ENCODE measurements at places on chromosomes 5 and 9.

GRCh38 chr9:117305454-117305853 lies 109.4 kb downstream of the ASTN2 start:
- no peak for DNase-seq

DNA sequence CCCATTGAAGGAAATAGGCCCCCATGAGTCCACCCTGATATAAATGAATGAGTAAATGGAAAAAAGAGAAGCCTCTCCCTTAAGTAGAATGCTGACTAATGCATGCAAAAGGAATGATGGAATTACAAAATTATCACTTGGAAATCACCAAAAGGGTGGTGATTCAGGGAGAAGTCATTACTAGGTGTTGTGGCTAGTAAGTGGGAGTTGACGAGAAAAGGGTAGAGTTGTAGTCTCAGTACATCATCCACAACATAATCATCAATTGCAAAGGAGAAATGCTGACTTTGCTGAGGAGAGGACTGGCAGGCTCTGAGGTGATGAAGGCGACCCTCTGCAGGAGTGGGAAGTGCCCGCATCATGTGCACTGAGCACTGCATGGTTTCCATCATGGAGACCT lies 201.5 kb upstream of the S1PR3 start:
- no peak for DNase-seq

DNA sequence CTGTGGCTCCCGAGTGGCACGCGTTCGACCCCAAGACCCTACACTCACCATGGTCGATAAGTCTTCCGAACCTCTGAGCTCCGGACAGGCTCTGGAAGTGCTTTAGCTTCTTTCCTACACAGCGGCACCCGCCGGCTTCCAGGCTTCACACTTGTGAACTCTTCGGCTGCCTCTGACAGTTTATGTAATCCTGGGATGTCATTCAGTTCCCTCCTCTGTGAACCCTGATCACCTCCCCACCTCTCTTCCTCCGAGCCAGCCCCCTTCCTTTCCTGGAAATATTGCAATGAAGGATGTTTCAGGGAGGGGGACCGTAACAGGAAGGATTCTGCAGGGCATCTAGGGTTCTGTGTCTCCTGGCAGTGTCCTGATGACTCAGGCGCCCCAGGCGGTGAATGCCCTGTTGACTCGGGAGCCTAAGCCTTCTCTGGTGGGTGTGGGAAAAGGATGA lies at the start of gene CD14:
CD14 (minus strand) TSS at position 155 of the 451 bp plus-strand sequence; CDS start at position 51, 104 bp downstream.
- peak; percentile 13 for DNase-seq

GRCh38 chr9:85040821-85041465 lies 371.4 kb downstream of the NTRK2 start:
- no peak for DNase-seq

- no peak for DNase-seq
Observed at GRCh38 chr9:99931155-99931840, 24.8 kb downstream of the STX17 start.

DNA sequence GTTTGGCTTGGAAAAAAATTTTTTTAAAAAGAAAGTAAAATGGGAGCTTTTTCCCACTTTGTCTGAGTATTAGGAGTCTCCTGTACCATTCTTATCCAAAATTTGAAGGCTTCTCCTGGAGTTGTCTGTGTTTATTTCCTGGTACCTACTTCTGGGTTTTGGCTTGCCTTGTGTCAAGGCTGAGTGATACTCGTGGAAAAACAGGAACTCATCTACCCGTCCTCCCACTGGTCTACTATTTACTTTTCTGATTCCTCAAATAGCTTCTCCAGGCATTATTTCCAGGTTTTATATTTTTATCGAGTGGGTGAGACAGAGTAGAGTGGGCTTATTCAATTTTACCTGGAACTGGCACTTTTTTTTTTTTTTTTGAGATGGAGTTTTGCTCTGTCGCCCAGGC lies 99.4 kb downstream of the RMI1 start:
- DNase-seq: no peak
